ENCODE measurements at places on chromosomes 5 and 9.
A peak's percentile ranks its signal among the peaks of the same experiment; 100 is the strongest.

GRCh38 chr9:131739959-131740648, at the start of gene RAPGEF1:
TSS of gene RAPGEF1 (minus strand) at chr9:131740076. CDS start at chr9:131739830, 246 bp downstream.
- peak; percentile 89 for DNase-seq

DNA sequence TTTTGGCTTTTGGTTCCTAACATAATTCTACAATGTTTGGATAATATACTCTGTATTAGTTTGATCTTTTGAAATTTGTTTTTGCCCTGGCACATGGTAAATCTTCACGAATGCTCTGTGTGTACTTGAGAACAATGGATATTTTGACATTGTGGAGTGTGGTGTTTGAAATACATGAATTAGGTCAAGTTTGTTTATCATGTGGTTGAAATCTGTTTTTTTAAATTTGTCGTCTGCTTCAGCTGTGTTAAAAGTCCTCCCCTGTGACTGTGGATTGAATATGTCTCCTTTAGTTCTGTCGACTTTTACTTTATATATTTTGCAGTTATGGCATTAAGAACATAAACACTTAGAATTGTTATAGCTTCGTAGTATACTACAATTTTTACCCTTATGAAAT, 60.3 kb downstream of the DUSP1 start:
- no peak for DNase-seq

GRCh38 chr9:87661241-87661640, 64.7 kb upstream of the CTSL start:
- no peak for DNase-seq

DNA sequence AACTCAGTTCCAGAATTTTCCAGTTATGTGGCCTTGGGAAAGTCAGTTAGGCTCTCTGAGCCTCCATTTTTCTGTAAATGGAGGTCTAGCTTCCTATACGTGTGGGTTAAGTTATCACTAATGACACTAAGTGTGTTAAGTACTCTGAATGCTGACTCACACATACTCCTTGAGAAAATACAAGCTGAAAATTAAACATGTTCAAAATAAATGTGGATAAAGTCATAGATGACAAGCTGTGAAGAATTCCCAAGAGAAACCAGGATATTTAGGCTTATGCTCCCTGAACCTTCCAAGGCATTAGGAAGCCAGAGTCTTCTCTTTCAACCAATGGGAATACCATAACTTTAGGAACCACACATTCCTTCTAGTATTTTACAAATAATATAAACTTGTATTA, 58.1 kb downstream of the ABCA1 start:
- no peak for DNase-seq

GRCh38 chr9:110744715-110745384, 76.3 kb downstream of the MUSK start:
- no peak for DNase-seq

DNA sequence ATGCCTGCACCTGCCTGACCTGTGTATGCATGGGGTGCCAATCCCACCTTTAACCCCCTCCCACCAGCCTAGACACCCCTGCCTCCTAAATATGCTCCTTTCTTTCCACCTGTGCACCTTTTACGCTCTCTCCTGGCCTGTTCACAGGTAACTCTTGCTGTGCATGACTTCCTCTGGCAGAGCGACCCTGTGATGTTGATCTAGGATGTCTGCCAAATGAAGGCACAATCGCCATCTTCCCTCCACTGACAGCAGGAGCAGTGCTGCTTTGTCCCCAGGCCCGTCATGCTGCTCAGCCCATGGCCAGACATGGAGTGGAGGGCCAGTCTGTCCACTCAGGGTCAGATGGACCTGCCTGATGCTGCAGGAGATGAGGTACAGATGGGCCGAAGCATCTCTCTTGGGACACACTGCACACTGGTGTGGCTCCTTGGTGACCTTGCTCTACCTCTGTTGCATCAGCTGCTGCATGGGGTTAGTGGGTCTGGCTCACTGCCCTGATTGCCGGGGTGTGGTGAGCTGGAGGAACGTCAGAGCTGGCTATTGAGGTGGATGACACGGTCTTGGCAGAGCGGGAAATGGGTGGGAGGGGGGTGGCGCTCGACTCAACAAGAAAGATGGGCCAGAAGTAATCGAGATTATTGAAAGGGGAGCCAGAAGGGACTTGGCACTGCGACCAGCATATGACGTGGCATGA, 101.7 kb upstream of the PITX1 start:
- DNase-seq = no peak

DNA sequence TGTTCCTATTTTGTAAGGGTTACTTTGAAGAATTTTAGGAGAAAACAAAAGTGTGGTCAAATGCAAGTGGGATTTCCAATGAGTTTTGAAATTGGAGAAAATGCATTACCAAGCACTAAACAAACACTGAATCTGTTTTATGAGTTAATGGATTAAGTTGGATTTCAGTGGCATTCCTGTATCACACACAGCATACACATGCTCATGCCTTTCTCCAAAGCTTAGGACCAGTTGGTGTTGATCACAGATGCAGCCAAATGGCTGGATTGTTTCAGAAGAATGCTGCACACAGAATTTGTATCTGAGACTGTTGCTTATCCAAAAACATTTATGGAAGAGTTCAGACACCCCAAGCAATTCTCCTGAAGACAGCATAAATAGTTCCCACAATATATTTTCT, 611.1 kb downstream of the ACTL7B start:
- no peak for DNase-seq

- DNase-seq = no peak
Observed at GRCh38 chr5:23494558-23494957, 12.9 kb upstream of the PRDM9 start.

- no peak for DNase-seq
Observed at GRCh38 chr5:166338801-166339200, 1952.6 kb upstream of the WWC1 start.

- DNase-seq = peak; percentile 4
Observed at GRCh38 chr5:137453483-137454080, 45.5 kb downstream of the SPOCK1 start.

- DNase-seq = no peak
Observed at GRCh38 chr9:120481846-120482245, 98.1 kb downstream of the CDK5RAP2 start.

GRCh38 chr9:128505414-128505765, 871 bp downstream of the GLE1 start:
- DNase-seq = no peak

- DNase-seq = no peak
Observed at GRCh38 chr9:4318741-4319140, 18.9 kb upstream of the GLIS3 start.

DNA sequence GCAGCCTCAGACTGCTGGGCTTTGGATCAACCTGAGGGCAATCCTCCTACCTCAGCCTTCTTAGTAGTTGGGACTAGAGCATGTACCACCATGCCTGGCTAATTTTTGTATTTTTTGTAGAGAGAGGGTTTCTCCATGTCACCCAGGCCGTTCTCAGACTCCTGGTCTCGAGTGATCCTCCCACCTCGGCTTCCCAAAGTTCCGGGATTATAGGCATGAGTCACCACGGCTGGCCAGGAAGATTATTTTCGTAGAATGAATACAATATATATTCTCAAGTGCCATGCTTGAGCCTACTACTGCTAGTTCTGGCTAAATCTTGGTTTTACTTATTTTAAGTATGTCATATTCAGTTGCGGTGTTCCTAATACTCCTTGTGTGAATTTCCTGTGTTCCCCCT, 88.2 kb upstream of the CLINT1 start:
- no peak for DNase-seq

- no peak for DNase-seq
Observed at GRCh38 chr9:133577737-133578112, 31.5 kb downstream of the FAM163B start.

GRCh38 chr5:150912312-150912814, 7.6 kb upstream of the ZNF300 start:
- no peak for DNase-seq

GRCh38 chr9:131403493-131403773, 9.5 kb downstream of the PRRC2B start:
- no peak for DNase-seq

DNA sequence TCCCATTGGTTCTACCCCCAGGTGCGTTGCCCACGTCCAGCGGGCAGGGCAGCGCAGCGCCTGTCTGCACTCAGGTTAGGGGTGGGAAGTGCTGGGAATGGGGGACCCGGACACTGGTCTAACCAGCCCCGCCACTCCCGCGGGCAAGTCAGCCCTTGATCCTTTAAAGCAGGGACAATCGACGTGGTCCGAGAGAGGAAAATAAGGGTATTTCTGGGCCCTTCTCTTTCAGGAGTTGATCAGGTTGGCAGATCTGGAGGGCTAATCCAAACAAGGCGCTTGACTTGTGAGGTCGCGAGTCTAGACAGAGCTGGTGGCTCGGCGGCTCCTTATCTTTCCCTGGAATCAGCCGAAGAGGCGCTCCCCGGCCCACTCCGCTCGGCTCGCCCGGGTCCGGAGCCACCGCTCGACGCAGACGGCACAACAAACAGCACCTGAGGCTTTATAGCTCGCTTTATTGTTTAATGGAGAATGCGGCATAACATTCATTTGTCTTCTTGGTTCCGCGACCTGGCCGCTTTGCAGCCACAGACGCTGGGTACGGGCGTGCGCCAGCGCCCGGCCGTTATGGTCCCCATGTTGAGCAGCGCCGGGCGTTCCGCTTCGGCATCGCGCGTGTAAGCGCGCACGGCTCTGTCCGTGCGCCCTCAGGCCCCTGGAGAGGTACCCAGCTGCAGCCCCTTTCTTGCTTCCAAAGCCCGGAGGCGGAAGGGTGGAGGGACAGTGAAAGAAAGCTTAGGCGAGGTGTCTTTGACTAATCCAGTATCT, 15.8 kb downstream of the ISL1 start:
- no peak for DNase-seq

- DNase-seq = no peak
Observed at GRCh38 chr5:15897656-15898055, 281.9 kb downstream of the MARCHF11 start.

- DNase-seq = no peak
Observed at GRCh38 chr5:73674669-73675004, 48.6 kb downstream of the ARHGEF28 start.

- DNase-seq = no peak
Observed at GRCh38 chr5:3024976-3025375, 273.5 kb upstream of the IRX2 start.

DNA sequence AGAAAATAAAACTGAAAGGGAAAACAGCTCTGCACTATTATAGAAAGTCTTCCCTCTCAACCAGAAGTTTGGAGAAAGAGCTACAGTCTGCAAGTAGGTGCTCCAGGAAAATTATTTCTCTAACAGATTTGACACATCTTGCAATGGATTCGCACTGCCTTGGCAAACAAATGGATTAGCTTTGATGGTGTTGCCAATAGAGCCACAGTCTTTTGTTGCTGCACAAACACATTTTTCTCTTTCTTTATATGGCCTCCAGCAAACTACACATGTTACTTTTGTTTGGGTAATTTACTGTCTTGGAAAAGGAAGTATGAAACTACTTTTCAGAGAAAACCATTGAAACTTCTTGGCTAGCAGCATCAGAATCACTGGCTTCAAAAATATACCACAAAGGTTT, 523.1 kb downstream of the EFNA5 start:
- no peak for DNase-seq

- peak; percentile 5 for DNase-seq
Observed at GRCh38 chr5:122366501-122366900, 54.5 kb downstream of the SNCAIP start.

GRCh38 chr5:97097326-97098230, 44.8 kb downstream of the LIX1 start:
- DNase-seq = no peak

- no peak for DNase-seq
Observed at GRCh38 chr5:175223291-175223690, 220.7 kb downstream of the DRD1 start.

DNA sequence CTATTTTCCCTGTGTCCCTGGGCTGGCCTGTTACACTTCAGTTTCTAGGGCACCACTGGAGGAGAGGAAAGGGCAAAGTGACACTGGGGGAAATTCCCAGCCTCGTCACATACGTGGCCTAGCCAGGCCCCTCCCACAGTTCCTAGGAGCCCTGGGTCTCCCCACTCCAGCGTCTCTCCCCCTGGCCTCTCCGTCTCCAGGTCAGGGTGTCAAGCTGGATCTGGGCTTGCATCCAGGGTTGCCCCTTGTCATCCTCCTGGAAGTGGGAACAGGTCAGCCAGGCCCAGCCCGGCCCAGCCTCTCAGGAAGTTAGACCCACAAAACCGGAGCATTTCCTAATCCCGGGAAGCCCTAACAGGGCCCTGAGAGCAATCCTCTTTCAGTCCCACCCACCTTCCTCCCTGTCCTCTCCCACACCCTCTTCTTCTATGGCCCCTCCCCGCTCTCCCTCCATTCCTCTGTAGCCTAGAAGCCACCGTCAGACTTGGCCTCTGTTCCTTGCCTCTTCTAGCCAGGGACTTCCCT, 4.7 kb upstream of the TNIP1 start:
- peak; percentile 63 for DNase-seq

- DNase-seq = no peak
Observed at GRCh38 chr9:16363073-16363781, 507.2 kb downstream of the BNC2 start.

GRCh38 chr5:170642776-170643436, 139.1 kb downstream of the KCNIP1 start:
- no peak for DNase-seq

DNA sequence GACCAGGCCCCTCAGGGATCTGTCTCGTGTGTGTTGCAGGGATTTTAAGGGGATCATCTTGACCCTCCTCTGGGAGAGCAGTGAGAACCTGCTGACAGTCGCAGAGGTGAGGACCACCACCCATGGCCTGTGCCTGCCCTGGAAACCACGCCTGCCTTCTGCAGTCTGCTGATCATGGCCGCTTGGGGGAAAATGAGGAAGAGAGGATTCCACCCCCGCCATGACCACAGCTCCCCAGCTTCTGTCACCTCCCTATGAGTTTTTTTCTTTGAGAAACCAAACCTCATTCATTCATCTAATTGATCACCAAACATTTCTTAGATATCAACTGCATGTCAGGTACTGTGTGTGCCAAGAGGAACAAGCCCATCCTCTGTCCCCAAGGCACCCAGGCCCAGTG, 46.3 kb upstream of the TDRD7 start:
- DNase-seq = no peak

- no peak for DNase-seq
Observed at GRCh38 chr5:154508114-154508513, 30.1 kb upstream of the HAND1 start.

DNA sequence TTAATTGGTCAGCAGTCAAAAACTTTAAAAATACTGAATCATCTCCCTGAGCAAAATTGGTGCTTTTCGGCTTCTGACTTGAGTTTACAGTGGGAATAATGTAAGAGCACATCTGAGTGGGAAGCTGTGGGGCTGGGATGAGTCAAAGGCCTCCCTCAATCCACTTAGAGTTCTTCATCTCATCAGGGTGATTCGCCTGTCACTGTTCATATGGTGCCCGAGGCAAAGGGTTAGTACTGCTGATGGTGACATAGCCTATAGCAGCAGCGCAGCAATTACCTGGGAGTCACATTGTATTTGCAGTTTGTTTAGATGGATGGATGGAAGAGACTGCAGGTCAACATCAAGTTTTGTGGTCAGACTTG, 113.8 kb upstream of the ZNF608 start:
- no peak for DNase-seq

- DNase-seq = peak; percentile 83
Observed at GRCh38 chr9:136544964-136545691, 720 bp downstream of the NOTCH1 start.

DNA sequence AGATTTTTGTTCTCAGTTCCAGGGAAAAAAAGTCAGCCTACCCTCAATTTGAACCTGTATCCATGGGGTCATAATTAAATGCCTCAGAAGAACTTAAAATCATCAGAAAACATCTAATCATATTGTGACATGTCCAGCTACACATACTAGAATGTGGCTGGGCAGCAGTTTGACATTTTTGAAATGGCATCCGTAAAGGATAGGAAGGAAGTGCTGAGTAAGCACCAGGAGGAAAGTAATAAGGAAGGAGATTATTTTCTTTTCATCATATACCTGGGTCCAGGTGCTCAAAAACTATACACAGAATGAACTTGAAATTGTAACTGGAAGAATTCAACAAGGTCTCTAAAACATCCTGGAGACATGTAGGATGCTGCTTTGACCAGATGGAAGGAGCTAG, 116.9 kb upstream of the RAI14 start:
- DNase-seq = no peak

Measured in activated CD4-positive, alpha-beta T cell treated with anti-CD3 and anti-CD28 coated beads, Interleukin-2, Interleukin-6, amounts not matched to agents 100 ng/mL and 50 ng/mL, durations not matched to agents 16 hours and 8 hours (primary cell).